ENCODE measurements at places on chromosomes 2 and 18.

- DNase-seq: no peak
These were observed 229.3 kb upstream of the TRIB2 start for GRCh38 chr2:12487253-12488004.

GRCh38 chr2:8015848-8016600 is 665.8 kb upstream of the ID2 start:
- no peak for DNase-seq

- no peak for DNase-seq
These were observed 30.9 kb upstream of the DNMT3A start for GRCh38 chr2:25372405-25373268.

GRCh38 chr2:19347619-19348562 is 10.5 kb downstream of the OSR1 start:
- peak; percentile 93 for DNase-seq

DNA sequence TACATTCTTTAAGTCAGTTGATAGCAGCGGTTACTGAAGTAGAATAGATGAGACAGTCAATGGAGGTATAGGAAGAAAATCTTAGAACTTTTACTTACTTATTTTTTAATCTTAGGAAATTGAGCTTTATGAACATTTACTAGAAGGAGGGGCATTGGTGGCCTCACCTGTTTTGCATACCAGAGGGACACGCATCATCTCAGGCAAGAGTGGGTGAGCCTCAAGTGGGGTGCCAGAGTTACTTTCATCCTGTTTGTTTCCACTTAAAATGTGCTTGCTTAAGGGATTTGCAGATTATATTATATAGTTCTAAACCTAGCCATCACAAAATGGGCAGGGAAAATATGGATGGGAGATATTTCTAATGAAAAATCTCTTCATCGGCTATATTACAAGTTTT is 61.6 kb downstream of the WDR7 start:
- DNase-seq: no peak

GRCh38 chr18:29154758-29155725 is 978.1 kb upstream of the CDH2 start:
- no peak for DNase-seq

DNA sequence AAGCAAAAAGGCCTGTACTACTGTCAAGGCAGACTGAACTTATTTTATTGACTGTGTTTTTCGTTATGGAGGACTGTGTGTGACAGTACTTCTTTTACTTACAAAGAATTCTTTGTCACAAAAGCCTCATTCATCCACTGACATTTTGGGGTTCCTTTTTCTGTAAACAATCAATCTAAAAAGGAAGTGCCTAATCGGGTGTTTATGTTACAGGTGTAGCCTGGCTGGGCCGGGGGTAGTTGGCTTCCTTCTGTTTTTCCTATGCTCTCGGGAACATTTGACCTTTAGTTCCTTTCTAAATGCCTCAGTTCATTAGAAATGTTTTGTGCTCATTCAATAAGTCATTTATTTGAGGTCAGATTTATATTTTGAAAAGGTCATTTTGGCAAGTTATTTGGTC is 8.3 kb downstream of the ZCCHC2 start:
- DNase-seq: no peak

DNA sequence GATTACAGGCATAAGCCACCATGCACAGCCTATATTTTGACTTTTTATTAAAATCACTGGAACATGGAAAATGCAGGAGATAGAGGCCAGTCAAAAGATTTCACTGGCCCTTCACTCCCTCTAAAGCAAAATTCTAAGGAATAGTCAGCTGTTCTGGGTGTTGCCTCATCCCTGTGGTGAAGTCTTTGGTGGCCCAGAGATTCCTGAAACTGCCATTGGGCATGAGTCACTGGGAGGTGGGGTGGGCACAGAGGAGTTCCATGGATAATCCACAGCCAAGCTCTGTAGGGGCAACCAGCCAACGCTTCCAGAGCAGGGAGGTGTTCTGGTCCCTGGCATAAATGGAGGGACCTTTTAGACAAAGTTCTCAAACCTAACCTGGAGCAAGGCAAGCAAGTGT is 89.7 kb upstream of the TTC39C start:
- DNase-seq: no peak

- no peak for DNase-seq
These were observed 37.0 kb upstream of the IGFBP5 start for GRCh38 chr2:216732334-216732733.

DNA sequence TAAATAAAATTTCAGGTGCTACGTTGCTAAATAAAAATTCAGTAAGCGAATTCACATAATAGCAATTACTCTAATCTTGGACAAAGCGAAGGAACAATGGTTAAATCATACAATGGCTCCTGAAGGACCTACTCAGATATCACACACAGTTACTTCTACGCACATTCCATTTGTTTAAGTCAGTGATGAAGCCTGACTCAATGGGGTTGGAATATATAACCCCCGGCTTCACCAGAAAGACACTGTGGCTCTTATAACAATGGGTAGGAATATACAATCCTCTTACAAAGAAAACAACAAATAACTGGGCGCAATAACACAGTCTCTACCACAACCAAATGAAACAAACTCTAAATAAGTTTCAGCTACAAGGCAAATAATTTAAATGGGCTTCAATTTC is 349.5 kb downstream of the IRS1 start:
- DNase-seq: no peak

GRCh38 chr2:24354957-24355356 is 5.4 kb downstream of the ITSN2 start:
- DNase-seq: no peak

DNA sequence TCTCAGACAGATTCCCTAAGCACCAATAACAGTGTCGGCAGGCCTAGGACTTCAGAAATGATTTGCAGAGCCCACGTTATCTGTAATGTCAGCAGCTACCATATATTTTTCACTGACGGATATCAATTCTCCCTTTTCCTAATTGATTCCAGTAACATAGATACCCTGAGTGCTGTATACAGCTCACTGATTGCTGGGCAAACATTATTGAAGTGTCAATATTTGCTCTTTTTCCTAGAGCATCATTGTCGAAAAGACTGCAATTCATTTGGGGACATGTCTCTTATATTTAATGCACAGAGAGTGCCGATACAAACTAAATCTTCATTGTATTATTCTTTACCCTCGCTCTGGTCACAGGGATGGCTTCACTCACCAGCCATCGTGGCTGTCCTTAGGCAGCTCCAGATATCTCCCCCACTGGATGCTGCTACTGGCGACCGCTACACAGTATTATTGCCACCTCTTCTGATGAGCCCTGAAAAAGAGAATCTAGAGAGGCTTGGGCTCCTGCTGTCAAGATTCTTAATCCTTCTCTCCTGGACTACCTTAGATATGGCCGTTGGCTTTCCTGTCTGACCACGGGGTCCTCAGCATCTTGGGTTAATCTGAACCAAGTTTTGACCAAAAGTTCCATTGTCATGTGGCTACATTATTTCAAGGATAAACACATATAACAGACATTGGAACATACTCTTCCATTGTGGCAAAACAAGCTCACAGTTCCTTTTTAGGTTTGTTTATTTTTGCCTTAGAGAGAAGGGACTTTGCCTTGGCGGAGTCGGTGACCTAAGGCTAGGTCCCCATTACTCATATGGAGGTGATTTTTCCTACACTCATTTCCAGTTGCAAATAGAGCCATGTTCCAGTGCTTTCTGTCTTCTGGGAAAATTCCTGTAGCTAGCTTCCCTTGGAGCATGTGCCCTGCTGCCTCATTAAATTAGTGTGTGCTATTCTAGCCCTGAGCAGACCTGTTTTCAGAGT is 105.4 kb downstream of the CPO start:
- no peak for DNase-seq

- DNase-seq: no peak
These were observed 218.3 kb upstream of the RND3 start for GRCh38 chr2:150705767-150706166.

GRCh38 chr2:188032306-188032705 is 259.4 kb upstream of the GULP1 start:
- no peak for DNase-seq

GRCh38 chr2:19554520-19554919 is 196.1 kb upstream of the OSR1 start:
- DNase-seq: no peak

GRCh38 chr18:42231284-42231683 is 276.2 kb downstream of the PIK3C3 start:
- DNase-seq: no peak

DNA sequence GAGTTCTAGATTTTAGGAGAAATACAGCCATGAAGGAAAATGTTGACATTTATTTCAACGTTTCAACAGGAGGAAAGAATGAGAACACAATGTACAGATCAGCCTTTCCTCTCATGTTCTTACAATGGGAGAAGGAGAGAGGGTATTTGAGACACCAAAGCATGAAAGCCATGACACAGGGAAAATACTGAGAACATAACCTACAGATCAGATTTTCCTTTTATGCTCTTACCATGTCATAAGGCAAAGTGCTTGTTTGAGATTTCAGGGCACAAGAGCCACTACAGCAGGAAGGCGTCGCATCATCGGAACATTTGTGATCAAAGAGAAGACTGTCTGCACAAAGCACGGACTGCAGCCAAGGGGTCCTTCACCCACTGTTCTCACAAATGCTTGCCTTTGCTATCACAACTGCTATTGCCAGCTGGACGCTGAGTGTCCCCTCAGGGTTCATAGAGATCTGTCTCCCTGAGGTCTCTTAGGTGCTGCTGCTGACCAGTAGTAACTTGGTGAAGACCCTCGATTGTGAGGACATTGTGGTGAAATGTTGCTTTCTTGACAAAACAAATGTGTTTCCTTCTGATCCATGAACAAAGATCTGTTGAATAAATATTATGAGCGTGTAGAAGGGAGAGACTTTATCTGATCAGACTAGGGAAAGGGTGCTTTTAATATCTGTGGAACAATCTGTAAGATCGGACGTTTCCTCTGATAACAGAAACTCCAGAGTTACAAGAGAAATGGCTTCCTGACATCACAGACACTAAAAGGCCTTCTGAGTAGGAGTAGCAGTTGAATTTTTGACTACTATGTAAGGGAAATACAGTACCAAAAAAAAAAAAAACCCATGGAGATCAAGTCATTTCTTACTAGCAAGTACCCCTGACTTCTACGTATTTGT is 6.4 kb upstream of the IL1RL1 start:
- DNase-seq: no peak

DNA sequence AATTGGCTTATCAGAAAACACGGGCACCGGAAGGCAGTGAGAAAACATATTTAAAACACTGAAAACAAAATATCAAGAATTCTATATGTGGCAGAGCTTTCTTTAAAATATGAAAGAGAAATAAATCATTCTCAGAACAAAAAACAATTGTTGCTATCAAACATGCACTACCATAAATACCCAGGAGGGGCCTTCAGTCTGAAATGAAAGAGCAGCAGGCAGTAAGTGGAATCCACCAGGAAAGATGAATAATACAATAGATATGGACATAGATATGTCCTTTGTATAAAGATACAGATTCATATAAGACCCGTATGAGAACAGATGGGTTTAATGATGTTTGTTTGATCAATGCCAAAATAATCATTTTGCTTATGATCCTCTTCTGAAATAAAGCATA is 142.0 kb downstream of the TMEM18 start:
- no peak for DNase-seq

GRCh38 chr2:241469746-241470145 is 38.6 kb downstream of the STK25 start:
- DNase-seq: no peak

DNA sequence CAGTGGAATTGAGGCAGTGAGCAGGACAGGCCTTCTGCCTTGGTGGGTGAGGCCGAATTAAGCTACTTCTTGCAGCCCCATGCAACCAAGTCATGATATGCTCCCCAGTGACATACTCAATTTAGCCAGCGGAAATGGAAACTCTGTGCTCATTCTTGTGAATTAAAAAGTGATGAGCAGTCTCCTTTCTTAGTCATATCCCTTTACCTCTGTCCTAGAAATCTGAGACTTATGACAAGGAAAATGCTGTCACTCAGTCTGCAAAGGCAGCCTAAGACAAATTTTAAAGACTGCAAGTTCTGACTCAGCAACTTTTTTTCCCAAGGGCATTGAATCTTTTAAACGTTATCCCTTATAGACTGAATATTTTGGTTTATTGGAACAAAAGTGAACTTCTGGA is 218.2 kb downstream of the SH3BP4 start:
- no peak for DNase-seq

DNA sequence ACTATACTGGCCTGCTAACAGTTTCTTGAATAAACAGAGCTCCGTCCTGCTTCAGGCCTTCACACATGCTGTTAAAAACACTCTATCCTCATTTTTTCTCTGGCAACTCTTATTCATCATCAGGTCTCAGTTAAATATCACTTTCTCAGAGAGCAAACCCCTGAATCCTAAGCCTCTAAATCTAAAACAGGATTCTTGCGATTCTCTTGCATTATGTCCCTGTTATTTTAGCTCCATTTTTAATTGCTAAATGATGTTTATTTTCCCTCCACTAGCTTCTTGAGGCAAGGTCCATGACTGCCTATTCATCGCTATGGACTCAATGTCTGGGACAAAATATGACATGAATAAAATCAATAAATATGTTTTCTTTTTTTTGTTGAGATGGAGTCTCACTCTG is 190.7 kb upstream of the SMAD7 start:
- no peak for DNase-seq

DNA sequence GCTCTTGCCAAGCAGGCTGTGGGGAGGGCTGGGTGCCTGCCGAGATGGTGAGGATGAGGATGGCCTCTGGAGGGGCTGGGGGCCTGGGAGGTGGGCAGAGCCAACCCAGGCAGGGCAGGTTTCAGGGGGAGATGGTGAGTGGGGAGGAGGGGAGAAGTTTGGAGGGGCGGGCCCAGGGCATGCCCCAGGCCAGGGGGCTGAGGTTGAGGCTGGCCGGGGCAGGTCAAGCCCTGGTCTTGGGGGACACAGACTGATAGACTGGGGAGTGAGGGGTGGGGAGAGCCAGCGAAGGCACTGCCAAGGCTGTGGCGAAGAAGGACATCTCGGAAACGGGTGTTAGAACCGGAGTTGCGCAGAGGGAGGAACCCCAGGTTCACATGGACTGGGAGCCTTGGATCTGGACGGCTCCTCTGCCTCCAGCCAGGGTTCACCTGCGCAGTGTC is 12.6 kb downstream of the CAPN10 start:
- DNase-seq: no peak

DNA sequence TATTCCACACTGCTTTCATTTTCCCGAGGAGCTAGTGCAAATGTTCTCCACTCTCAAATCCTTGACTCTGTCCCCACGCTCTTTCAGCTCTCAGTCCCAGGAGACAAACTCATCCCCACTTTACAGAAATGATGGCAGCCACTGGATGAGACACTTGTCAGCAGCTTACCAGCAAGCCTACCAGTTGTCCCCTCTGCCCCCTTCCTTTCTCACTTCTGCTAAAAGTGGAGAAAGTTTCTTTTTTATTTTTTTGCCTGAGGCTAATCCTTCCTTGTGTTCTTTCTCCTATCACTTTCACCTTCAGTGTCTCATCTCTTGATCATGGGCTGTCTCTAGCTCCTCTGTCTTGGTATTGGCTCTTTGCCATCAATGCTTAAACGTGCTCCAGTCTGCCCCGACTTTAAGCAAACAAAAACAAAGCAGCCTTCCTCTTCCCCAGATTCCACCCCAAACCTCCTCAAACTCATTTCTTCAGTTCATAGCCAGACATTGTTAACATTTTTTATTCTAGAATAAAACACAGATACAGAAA is 64.5 kb downstream of the TTC32 start:
- no peak for DNase-seq
